ENCODE measurements at places on chromosomes 7 and 10.

- no peak for DNase-seq
These were observed 19.7 kb upstream of the GOT1 start for GRCh38 chr10:99450156-99450555.

DNA sequence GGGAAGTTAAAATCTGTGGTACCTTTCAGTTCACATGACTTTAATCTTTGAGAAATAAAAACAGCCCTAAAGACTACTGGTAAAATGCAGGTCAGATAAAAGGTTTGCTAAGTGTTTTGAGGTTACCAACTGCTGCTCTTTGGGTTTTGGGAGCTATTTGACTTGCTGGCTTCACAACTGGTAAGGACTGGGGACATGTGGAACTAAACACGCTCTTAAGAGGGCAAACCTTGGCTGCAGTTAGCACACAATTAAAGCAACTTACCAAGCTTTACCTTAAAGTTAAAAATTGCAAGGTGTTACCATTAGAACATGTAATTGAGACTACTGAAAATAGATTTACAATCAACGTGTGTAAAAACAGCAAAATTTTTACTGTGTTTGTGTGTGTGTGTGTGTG is 220.2 kb downstream of the PHF14 start:
- DNase-seq, result no peak

- no peak for DNase-seq
These were observed 9.8 kb downstream of the WDFY4 start for GRCh38 chr10:48694371-48695030.

GRCh38 chr7:33738260-33738935 is 166.9 kb upstream of the BMPER start:
- no peak for DNase-seq

GRCh38 chr10:58996063-58996462 is 180.4 kb upstream of the PHYHIPL start:
- DNase-seq, result no peak

DNA sequence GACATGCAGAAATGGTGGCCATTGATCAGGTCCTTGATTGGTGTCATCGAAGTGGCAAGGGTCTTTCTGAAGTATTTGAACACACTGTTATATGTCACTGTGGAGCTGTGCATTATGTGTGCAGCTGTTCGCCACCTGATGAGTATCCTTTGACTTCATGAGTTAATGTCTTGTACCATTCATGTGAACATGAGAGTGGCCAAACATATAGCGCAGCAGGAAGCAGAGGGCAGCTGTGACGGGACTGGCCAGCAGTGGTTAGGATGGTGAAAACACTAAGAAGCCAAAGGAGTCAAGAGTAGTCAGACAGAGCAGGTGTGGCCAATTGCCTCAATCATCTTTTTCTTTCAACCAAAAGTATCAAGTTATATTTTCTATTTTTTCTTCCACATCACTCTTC is 167.4 kb downstream of the IMMP2L start:
- no peak for DNase-seq

- DNase-seq, result no peak
These were observed 170.1 kb upstream of the NPVF start for GRCh38 chr7:25398418-25398817.

DNA sequence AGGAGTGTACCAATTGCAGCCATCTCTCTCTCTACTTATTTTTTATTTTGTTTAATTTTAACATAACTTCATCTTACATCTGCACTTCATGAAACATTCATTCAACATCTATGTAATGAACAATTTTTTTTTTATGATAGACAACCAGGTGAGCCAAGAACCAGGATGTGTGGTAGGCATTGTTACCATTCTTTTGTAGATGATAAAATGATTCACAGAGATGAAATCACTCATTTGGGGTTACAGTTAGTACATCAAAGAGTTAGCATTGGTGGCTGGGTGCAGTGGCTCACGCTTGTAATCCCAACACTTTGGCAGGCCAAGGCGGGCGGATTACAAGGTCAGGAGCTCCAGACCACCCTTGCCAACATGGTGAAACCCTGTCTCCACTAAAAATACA is 127.8 kb downstream of the HDAC9 start:
- no peak for DNase-seq

- DNase-seq, result no peak
These were observed 50.8 kb downstream of the ESYT2 start for GRCh38 chr7:158778471-158778870.

Measured in T-cell (primary cell).